SJSA1 (cell line): ENCODE measurements at places on chromosomes 4 and X.

GRCh38 chrX:38426785-38427184, 74.4 kb downstream of the OTC start:
- no peak for DNase-seq

GRCh38 chrX:43581888-43582539, 74.1 kb upstream of the MAOA start:
- DNase-seq: no peak

DNA sequence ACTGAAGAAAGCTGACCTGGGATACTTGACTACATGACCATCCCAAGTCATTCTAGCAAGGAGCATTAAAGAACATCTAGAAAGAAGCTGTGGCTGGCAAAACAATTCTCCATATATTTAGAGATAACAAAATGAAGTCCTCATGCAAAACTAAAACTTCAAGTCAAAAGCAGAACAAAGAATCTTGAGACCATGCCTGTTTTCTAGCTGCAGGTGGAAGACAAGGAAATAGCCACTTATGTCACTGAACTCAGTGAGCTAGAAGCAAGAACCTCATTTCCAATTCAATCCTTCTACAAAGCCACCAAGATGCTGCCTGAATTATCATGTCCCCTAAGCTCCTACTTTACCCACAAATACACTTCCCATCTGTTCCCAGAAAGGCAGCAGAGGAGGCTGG, 13.8 kb downstream of the USP46 start:
- no peak for DNase-seq

DNA sequence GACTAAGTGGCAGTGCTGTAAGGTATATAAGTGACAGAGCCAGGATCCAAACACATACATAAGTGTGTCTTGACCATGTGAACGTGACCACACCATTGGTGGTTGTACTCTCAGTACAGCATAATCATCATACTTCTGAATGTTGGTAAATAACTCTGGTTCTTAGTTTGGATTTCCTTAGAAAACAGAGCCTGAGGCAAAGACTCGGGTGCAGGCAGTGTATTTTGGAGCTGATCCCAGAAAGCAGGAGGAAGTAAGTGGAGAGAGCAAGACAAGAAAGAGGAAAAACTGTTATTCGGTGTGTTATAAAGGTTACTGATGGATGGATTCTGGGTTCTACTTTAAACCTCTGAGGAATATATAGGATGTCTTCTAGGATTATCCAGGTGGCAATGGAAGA, 127.9 kb downstream of the SLC39A8 start:
- DNase-seq: no peak

DNA sequence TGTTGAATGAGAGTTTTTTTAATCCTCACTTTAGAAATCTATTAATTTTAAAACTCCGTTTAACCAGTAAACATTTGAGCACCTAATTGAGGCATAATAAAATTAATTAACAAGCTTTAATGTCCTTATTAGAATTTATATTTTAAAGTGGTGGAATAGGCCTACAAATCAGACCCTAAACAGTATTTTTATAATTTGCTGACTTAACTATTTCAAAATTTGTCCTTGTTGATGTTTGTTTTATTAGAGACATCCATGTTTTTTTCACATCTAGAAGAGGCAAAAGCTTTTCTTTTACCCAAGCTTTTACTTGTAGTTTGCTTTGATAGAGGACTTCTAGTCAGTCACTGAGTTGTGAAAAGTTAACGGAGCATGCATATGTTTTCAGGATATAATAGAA, 3.8 kb downstream of the SAP30 start:
- DNase-seq: no peak

DNA sequence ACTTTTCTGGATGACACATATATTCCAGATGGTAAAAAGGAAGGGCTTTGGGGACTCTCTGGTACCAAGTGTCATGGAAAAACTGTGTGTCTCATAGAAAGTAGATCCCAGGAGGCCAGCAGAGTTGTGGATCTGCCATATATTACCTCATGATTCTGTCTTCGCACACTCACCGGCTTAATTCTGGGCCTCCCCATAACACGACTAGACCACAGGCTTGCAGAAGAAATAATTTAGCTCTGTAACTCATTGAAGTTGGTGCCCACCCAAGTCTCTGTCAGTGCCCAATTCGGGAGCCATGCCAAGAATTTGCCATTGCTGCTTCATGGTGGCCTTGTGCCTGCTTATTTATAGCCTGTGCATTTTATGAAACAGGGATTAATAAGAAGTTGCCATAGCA, 104.5 kb downstream of the AR start:
- no peak for DNase-seq

DNA sequence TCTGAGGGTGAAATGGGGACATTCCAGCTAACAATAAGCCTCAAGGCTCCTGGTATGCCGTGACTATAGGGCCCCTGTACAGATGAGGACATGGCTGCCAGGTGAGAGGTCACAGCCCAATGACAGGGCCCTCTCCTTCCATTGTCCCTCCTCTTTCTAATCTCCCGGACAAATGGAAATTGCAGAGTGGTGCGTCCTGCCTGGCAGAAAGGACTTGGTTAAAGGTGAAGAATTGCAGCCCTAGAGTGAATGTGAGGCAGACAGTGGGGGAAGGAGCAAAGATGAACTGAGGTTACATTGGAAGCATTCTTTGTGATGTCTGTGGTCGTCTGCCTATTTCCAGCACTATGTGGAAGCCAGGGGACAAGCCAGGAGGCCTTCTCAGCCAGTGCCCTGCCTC, 6.7 kb upstream of the UCP1 start:
- DNase-seq: no peak

DNA sequence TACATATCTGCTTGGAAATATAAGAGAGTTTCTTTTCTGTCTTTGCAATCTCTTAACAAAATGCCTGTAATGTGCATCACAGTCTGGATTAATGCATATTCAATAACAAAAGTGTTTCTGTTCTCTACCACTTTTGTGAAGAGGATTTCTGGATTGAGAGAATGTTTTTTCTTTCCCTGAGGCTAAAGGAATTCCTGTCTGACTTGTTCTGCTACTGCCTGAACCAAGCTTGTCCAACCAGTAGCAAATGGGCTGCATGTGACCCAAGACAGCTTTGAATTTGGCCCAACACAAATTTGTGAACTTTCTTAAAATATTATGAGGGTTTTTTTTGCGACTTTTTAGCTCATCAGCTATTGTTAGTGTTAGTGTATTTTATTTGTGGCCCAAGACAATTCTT, 1133.9 kb downstream of the SH3BGRL start:
- no peak for DNase-seq

DNA sequence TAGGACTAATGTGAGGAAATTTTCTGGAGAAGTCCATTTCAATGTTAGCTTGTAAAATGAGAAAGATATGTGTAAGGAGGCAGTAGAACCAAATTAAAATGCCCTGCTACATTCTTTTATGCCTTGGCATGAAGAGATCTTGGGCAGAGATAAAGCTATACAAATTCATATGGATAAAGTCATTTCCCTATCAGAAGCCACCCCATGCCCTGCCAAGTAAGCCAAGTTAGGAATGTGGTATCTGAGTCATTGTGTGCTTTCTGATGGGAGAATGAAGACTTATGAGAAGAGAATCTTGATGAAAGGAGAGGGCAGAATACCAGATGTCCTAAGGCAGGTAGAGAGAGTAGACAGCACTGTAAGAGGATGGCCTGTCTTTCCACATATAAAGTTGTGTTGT, 83.7 kb downstream of the TEX13A start:
- no peak for DNase-seq

DNA sequence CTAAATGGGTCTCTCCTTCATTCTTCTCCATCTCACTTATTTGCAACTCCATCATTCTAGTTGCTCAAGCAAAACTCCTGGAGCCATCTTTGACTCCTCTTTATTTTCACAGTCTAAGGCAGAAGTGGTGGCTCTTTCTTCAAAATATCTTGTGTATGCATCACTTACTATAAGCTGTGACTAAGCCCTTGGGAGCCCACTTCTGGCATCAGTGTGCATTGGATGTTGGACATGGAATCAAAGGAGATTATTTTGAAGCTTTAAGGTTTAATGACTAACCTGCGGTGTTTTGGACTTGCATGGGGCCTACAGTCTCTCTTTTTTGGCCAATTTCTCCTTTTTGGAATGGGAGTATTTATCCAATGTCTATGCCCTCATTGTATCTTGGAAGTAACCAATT, 276.8 kb downstream of the SPOCK3 start:
- DNase-seq: no peak

DNA sequence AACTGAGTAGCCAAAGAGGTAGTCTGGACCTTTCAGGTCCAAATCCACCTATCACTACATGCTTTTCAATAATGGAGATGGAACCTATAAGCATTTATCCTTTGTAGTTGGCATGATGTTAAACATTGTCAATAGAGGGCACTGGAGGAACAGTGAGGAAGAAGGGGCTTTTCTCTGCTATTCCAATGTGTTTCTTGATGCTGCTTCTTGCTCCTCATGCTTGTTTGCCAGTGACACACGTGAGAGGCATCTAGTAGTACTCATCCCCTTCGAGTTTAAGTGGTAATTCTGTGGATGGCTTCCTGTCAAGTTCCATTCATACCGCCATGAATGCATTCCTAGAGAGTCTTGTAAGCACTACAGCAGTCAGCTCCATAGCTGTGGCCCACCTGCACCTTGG, 84.0 kb downstream of the NAA11 start:
- peak; percentile 1 for DNase-seq

- no peak for DNase-seq
Measured at GRCh38 chr4:150600812-150601445, 19.0 kb downstream of the MAB21L2 start.

DNA sequence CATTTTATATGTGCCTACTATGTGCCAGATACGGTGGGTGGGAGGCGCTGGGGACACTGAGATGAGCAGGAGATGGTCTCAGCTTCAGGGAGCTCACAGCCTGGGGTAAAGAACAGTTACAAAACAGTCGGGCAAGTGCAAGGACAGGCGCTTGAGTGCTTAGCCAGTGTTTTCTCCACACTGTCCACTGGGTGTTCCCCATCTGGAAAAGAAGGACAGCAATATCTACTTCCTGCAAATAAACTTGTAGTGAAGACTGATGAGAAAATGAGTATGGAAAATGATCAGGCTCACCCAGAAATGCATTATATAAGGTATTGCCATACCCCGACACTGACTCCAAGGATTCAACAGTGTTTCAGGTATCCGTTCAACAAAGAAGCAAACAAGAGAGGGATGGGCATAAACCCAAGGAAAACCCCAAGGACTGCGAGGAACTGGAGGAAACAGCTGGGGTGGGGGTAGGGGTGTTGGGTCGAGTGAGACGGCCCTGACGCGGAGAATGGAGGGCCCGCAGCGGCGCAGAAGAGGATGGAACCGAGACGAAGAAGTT, 835 bp downstream of the TMEM185A start:
- peak; percentile 23 for DNase-seq

- DNase-seq: no peak
Measured at GRCh38 chrX:86148594-86148993, 343 bp downstream of the DACH2 start.

DNA sequence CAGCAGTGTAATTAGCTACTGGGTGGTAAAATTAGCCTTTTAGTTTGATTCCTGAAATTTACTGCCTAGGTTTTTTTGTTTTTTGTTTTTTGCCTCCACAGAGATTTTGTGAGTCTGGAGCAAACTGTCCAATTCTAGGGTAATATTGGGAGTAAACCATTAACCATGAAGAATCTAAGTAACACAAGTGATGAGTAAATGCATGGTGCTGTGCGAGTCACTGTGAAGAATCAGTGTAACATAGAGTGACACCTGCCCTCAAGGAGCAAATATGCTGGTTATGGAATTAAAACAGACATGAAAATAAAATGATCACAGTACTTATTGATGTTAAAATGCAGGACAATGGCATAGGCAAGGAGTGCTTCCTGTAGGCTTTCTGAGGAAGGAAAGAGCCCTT, 60.1 kb downstream of the LRP2BP start:
- no peak for DNase-seq

GRCh38 chr4:2416564-2417225, 1.8 kb downstream of the ZFYVE28 start:
- peak; percentile 2 for DNase-seq
